ENCODE measurements at places on chromosomes 7 and 10.

DNA sequence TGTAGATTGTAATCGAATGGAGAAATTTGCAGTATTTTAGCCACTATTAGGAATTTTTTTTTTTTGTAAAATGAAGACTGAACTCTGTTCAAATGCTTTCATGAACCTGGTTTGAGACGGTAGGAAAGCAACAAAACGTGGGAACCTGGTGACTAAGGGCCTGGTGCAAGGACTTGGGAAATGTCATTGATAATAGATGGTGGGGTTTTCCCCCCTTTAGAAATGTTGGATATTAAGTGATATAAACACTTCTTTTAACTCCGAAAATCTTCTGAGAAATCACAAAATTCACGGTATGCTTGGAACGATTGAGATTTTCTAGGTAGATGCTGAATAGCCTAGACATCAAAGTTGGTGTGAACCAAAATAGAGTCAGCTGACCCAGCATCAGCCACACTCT is 6.4 kb downstream of the IFIT2 start:
- DNase-seq: no peak

GRCh38 chr7:33873518-33873917 is 31.8 kb upstream of the BMPER start:
- no peak for DNase-seq

DNA sequence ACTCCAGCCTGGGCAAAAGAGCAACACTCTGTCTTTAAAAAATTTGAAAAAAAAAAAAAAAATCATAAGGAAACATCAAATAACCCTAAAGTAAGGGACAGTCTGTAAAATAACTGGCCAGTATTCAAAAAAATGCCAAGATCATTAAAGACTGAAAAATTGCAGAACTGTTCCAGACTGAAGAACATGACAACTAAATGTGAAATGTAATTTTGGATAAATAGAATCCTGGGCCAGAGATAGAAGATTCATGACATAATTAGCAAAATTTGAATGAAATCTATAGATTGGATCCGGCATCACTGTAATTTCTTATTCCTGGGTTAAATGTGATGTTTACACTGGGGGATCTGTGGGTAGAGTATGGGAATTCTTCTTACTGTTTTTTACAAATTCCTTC is 3.0 kb downstream of the PSPH start:
- no peak for DNase-seq

DNA sequence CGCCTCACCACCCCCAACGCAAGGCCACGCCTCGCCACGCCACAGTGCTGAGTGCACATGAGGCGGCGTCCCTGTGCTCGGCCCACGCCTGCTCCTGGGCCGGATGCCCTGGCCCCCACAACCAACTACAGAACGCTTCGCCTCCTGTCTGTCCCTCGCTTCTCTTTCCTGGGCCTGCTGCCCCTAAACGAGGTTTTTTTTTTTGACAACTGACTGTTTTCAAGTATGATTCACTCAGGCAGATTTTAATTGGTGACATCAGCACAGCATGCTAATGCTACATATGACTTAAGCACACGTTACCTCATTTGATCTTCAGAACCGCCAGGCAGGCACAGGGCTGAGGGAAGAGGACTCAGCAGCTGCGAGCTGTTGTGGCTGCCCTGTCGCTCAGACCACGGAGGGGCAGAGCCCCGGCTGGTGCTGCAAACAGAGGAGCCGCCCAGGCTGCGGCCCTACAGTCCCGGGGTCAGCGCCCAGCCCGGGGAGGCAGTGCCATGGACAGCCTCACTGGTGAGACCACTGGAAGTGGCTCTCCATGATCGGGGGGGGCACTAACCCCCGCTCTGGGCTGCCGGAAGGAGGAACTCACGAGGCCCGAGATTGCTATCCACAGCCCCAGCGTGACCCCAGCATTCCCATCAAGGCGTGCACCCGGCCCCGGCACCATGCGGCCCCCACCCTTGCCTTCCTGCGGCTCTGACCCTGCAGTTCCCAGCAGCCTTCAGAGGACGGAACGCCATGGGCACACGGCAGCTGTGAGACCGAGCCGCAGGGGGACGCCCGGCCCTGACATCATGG is 212.8 kb downstream of the MAD1L1 start:
- DNase-seq: peak; percentile 40

- peak; percentile 7 for DNase-seq
Observed at GRCh38 chr10:102065561-102066398, 631 bp downstream of the HPS6 start.

DNA sequence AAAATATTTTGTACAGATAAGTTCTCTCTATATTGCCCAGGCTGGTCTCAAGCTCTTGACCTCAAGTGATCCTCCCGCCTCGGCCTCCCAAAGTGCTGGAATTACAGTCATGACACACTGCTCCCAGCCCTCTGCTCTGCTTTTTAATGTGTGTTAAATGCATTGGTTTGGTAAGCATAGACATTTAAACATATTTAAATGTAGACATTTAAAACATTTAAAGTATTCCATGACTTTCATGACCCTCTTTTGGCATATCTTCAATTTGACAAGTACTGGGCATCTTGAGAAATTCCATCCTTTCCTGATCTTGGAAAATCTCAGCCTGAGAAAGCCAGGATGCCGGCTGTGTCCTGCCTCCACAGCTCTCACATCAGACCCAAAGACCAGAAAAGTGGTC is 5.2 kb upstream of the SAR1A start:
- DNase-seq: no peak

GRCh38 chr10:1324903-1325302 is 268.7 kb downstream of the WDR37 start:
- DNase-seq: no peak

- DNase-seq: no peak
Observed at GRCh38 chr10:32851301-32851700, 106.7 kb downstream of the ITGB1 start.

DNA sequence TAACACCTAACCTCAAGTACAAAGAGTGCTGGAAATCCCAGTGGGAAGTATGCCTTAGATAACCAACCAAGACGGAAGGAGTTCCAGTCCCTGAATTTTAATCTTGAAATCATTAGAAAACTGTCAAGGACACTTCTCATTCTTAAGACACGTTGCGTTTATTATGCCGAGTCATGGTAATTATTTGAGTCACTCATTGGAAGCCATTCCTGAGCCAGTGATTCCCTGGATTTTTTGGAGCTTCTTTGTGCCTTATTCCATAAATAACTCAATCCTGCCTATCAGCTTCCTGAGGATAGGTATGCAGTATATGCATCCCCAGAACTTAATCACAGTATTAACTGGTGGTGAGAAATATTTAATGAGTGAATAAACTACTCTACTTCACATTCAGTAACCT is 77.4 kb downstream of the PPP1R17 start:
- no peak for DNase-seq

DNA sequence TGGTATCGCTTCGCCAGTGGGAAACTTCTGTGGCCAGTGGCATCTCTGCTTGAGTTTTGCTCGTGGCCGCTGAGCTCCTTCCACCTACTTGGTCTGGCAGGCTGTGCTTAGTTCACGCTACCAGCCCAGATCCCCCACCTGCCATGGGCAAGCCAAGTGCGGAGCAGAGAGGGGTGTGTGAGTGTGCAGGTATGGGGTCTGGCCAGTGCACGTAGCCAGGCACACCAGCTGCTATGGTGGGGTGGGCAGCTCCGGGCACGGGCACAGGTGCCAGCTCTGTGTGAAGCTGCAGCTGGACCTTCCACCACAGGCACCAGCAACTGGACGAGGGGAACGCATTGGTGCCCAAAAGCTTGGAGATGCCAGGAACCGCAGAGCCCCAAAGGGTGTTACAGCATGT is 56.5 kb downstream of the ZNF777 start:
- no peak for DNase-seq

DNA sequence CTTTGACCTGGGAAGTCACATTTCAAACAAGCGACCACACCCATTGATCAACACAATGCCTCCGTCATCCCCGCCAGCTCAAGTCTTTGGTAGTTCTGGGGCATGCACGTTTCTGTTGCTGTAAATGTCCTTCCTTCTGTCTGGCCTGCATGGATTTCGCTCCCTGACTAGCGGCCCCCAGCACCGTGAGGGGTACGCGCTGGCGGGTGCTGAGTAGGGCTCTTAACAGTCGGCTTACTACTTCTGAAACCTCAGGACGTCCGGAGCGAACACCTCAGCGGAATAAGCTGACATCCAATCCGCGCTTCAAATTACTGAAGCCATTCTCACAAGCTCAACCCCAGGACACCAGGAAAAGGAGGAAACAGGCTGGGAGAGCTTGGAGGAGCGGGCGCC is 505 bp downstream of the NUDCD3 start:
- peak; percentile 21 for DNase-seq

DNA sequence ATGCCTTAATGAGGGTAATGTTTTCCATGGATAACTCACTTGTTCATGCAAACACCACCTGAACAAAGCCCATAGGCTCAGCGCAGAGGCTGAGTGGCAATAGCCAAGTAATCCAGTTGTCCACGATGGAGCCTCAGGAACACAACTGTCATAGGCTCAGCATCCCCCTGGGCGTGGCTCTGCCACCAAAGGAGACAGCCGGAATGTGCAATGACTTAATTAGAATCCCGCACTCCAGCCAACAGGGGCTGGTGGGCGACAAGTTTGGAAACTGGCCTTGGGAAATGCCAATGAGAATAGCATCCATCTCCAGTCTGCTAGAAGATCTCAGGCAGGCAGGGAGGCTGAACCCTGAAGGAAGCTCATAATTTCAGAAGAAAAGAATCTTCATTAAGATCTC is 411.7 kb upstream of the NRP1 start:
- no peak for DNase-seq

DNA sequence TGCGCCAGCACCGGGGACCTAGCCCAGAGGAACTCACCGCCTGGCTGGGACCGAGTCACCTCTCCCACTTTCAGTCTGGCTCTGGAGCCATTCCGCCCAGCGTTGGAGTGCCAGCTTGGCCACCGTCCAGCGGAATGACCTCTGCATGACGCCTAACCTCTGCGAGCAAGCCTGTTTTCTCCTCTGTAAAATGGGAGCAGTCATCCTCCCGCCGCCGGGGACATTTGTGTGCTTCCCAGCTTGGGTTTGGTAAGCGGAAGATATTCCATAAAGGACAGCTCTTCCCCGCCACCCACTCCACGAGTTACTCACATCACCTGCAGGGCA is 1.3 kb upstream of the ZCCHC24 start:
- no peak for DNase-seq

- DNase-seq: no peak
Observed at GRCh38 chr10:70752571-70752970, 32.6 kb downstream of the TBATA start.

GRCh38 chr10:52313256-52313932 is 687 bp upstream of the DKK1 start:
- peak; percentile 22 for DNase-seq

DNA sequence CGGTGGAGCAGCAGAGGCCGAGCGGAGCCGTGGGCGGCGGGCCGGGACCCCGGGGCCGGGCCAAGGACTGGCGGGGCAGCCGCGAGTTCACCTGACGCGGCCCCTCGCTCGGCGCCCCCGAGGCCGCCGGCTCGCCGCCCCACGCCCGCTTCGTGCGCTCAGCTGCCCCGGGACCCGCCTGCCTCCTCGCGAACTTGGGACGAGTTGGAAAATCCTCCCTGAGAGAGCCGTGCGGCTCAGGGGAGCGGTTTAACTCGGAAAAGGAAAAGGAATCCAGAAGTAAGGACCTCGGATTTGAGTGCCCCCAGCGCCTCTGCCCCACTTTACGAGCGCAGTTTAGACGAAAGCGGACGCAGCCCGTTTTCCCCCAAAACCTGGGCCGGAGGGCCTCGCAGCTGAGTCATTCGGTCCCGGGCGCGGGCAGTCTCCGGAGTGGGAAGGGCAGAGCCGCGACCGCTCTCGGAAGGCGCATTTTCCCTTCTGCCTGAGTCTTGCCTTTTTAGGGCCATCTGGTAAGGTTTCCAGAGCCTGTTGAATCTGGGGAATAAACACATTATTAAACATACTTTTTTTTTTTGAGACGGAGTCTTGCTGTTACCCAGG is 744 bp downstream of the CREM start:
- DNase-seq: peak; percentile 65

- DNase-seq: no peak
Observed at GRCh38 chr7:108037741-108038140, 34.8 kb upstream of the LAMB1 start.

GRCh38 chr7:7768977-7769709 is 50.7 kb upstream of the RPA3 start:
- peak; percentile 12 for DNase-seq

GRCh38 chr7:116780521-116780920 is 81.9 kb upstream of the CAPZA2 start:
- DNase-seq: no peak

DNA sequence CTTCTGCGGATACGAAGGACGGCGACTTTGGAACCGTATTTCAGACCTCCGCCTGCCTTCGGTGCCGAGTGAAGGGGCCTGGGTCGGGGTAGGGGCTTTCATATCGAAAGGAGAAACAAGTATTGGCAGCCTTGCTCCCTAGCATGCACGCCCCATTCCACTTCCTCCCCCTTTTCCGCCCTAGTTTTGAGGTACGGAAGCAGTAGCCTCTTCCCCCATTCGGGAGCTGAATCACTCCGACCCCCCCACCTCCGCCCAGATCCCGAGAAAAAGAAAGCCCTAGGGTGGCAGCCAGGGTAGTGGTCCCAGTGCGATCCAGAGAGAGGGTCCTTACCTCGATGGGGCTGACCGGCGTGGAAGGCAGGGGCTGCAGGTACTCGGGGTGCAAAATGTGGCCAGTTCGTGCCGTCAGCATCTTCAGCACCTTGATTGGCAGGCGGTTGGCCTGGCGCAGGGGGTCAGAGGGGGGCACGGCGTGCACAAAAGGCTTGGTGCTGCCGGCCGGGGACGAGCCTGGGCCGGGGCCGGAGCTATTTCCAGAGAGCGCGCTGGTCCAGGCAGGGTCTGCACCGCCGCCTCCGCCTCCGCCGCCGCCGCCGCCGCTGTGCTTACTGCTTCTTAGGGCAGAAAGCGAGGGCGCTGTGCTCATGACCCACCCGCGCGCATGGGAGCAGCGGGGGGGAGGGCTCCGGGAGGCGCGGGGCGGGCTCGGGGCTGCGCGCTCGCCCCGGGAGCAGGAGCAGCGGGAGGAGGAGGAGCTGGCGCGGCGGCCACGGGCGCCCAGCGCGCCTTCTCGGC is 594 bp downstream of the ZNF503 start:
- peak; percentile 55 for DNase-seq

- no peak for DNase-seq
Observed at GRCh38 chr7:157392256-157393037, 55.6 kb downstream of the DNAJB6 start.

DNA sequence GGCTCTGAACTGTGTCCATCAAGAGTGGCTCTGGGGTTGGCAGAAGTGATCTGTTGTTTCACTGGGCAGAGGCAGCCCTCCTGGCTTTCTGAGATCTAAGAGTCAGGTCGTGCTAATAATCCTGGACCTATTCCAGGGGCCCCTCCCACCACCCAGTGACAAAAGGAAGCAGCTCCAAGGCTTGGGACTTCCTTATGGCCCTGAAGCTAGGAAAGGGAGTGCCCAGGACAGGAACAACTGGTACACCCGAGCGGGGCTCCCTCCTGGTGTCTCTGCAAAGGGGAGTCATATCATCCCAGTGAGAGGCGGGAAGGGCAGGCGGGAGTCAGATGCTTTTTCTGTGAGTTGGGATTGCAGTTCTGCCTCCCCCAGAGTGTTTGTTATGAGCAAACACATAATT is 32.3 kb downstream of the RPS24 start:
- no peak for DNase-seq

- DNase-seq: no peak
Observed at GRCh38 chr10:5766189-5766588, 47.0 kb downstream of the GDI2 start.

All from HCEC 1CT (cell line).